Retinal pigment epithelial cell (primary cell): ENCODE measurements at places on chromosomes 13 and 19.

DNA sequence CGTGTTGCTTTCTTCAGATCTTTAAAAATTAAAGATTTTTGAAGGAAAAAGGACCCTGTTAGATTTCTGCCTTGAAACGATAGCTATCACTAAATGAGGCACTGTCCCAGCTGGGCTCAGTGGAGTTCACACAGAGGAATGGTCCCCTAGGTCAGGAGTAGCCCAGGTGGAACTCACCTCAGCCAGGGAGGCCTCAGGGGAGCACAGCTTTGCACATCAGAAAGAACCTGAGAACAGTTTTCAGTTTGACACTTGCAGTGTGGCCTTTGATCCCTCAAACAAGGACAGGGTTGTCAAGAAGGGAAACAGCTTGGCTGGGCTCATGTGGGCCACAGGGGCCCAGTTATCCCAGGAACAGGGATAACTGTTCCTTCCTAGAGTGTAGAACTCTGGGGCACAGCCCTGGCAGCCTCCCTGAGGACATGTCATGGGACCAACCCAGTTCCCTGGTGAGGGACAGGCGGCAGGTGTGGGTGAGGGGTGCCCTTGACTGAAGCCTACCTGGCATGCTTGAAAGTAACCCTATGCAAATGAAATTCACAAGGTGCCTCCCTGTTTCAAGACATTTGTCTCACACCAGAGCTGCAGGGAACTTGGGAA is 59.4 kb downstream of the CHST8 start:
- no peak for DNase-seq

GRCh38 chr13:21123956-21124355 is 52.4 kb downstream of the SKA3 start:
- no peak for DNase-seq

- DNase-seq: no peak
Observed at GRCh38 chr13:28610996-28611395, 47.9 kb upstream of the POMP start.

GRCh38 chr13:95226476-95226875 is 74.8 kb downstream of the ABCC4 start:
- DNase-seq: no peak

GRCh38 chr19:17406046-17406886 is 836 bp upstream of the BST2 start:
- DNase-seq: no peak

- no peak for DNase-seq
Observed at GRCh38 chr13:25943658-25944057, 108.2 kb downstream of the SHISA2 start.

- no peak for DNase-seq
Observed at GRCh38 chr13:38661010-38661675, 25.7 kb upstream of the FREM2 start.

GRCh38 chr19:3880471-3881271 is at the start of gene ATCAY:
Gene ATCAY (plus strand): TSS chr19:3880685. CDS start chr19:3885768, 5,083 bp downstream.
- DNase-seq: no peak

DNA sequence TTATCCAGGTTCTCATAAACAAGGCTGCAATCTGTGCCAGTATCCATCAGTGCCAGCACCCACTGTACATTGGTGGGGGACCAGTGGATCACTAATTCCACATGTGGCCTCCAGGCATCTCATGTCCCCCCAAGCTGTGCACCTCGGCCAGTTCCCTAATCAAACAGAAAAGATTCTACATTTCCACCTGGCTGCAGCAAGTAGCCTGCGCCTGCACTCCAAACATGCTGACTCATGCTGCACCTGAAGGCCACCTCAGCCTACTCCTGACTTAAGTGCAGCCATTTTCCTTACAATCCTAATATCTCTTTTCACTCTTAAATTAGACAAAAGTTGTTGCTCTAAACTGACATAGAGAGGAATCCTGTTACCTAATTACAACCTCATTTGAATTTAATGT is 729.4 kb upstream of the MIR17HG start:
- no peak for DNase-seq

DNA sequence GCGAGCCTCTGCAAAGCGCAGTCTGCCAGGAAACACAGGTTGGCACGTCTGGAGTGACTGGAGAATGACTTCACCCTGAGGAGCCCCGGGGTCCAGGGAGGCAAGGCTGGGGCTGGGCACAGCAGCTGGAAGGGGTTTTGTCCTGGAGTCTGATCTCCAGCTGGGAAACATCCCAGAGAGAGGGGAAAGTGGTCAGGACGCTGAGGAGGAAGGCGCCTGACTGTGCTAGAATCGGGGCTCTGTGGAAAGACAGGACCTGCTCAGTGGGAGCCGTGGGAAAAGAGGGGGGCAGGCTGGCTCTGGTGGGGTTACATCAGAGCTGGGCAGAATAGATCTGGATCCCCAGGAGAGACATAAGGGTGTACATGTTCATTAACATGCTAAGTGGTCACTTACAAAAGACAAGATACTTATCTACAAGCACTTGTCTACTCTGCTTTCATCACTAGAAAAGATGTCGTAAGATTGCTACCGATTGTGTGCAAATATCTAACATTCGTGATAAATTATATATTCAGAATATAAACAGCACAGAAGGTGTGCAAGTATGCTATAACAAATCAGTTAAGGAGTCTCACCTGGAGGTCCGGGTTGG is 106.6 kb downstream of the COL4A1 start:
- DNase-seq: no peak

GRCh38 chr19:1774989-1775772 is 21.9 kb downstream of the ONECUT3 start:
- no peak for DNase-seq

DNA sequence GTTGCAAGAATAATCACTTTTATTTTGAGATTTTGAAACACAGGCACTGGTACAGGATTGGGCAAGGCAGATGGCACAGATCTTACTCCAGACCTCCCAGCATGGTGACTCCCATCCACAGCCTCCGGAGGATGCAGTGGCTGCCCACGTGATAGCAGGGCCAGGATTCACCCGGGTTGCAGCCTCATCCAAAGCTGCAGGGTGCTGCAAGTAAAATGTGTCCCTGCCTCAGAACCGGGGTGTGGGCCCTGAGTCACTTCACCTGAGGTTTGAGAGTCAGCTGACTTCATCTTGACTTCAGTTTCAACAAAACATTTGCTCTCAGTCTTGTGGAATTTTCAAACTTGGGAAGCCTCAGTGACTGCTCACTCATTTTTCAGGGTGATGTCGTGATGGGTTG is 201.9 kb downstream of the FGF9 start:
- no peak for DNase-seq

DNA sequence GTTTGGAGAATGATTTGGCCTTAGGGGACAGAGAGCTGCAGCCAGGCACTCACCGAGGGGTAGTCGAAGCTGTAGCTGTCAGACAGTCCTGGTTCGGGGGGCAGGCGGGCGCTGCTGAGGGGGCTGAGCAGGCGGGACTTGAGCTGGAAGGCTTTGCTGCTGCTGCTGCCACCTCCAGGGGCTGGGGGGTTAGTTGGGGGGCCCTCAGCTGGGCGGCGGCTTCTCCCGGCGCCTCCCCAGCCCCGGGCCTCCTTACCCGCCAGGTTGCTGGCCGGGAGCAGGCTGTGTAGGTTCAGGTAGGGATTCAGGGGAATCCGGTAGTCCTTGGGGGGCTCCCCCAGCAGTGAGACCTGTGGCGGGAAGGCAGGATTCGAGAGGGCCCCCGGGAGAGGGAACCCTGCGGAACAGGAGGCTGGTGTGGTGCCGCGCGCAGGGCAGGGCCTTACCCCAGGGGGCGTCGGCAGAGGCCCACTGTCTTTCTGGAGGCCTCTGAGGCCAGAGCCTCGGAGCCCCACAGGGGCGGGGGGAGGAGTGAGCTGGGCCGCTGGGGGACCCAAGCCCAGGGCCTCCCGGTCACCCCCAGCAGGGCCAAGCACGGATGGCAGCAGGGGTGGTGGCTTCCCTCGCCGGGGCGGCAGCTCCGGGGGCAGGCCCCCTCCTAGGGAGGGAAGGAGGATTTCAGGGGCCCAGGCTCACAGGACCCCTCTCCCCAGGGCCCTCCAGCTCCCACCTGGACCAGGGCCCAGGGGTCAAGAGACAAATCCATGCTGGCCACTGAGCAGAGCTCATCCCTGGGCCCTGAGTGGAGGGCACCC is 5.0 kb upstream of the FDX2 start:
- DNase-seq: no peak

DNA sequence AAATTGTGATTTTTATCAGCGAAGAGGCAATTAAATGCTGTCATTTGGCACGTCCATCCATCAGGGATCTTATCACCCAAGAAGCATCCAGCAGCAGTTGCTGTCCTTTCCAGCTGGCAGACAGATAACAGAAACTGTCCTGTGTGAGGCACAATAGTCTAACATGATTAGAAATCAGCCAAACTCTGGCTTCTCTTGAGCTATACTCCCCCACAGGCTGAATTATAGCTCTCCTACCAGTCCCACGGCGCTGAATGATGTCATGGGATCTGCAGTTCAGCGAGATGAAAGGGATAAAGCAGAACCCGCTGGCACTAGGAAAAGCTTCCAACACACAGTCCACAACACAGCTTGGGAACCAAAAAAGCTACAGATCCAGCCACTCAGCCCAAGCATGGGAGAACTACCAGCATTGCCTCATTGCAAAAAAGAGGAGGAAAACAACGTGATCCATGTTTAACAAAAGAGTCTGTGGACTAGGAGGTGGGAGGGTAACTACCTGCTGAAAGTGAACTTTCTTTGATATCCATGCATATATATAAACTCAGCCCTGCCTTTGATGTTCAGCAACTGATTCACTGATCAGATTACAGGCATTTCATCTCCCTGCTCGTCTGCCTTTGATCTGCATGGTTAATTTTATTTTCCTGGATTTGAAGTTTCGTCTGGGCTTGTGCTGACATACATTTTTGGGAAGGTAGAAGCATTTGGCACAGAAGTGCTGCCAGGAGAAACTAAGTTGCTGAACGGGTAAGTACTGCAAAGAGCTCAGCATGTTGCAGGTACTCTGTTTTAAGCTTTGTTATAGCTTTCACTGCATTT is at the start of gene TNFRSF19:
Gene TNFRSF19 (plus strand): TSS at position 314 of the 822 bp plus-strand sequence. CDS start 19,772 bp downstream, outside the sequence.
- DNase-seq: peak; percentile 86

DNA sequence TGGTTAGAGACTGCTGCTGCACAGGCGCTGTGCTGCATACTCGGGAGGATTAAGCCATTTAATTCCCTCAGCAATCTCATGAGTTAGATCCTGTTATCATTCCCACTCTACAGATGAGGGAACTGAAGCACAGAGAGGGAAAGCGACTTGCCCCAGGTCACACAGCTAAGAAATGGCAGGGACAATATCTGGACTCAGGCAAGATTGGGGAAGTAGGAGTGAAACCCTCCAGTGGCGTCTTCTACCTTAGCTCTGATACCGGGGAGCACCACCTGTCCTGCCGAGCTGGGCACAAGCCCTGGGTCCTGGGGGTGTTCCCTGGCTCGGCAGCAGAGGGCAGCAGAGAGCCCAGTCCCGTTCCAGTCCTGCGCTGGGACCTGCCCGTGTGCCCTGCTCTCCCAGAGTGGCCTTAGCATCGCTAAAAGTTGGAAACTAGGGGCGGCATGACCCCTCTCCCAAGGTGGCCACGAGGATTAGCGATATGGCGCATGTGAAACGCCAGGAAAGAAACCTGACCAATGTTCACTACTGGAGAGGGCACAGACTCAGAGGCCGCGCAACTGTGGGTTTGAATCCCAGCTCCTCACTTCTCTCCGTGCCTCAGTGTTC is 20.5 kb downstream of the CYTH2 start:
- DNase-seq: no peak

DNA sequence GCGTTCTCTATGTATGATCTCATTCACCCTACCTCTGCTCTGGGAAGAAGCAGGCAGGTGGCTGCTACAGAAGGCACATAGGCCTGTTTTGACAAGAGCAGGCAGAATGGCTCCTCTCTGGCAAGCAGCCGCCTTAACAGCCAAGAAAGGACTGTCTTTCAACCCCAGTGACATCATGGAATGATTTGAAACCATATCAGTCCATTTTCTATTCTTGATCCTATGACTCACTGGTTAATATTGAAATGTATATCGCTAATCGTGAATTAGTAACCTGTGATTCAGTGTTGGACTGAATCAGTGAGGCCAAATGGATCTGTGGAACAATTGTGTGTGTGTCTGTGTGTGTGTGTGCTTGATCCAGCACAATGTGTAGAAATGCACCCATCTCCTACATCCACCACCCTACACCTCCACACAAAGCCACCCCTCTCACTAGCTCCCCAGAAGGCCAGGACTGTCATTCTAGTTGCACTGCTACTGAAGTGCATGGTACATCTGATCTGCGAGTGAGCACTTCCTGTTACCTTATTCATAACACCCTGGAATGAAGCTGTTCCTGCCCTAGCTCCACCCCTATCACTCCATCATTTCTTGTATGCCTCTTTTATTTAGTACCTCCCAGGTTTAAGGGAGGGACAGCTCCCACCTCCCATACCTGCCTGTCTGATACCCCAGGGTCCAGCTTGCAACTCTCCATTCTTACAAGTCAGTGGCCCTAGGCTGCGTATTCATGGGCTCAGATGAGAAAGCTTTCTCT is 460.0 kb downstream of the FOXO1 start:
- DNase-seq: peak; percentile 71

DNA sequence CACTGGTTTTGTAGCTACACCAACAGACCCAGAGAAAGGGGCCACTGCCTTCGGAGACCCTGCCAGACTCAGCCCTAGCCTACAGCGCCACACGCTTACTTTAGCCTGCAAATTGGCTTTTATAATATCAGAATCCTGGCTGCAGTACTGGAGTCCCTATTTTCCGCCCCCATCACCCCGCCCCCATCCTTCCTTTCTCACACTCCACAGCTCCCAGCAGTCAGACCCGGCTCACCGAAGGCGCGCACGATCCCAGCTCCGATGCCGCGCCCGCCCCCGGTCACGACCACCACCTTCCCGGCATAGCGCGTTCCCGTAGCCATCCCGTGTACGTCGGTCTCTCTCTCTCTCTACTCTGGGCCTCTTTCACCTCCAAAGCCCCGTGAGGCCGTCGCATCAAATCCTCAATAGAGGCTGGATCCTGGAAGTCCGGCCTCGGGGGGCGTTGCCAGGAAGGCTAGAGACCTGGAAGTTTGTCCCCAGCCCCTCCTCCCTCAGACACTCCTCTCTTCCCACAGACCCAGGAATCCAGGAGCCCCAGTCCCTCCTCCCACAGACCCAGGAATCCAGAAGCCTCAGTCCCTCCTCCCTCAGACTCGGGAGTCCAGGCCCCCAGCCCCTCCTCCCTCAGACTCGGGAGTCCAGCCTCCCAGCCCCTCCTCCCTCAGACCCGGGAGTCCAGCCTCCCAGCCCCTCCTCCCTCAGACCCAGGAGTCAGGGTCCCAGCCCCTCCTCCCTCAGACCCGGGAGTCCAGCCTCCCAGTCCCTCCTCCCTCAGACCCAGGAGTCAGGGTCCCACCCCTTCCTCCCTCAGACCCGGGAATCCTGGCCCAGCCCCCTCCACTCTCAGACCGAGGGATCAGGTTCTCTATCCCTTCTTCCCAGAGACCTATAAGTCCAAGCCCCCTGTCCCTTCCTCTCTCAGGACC is at the start of gene HSD17B14:
Gene HSD17B14 (minus strand): TSS at position 403 of the 929 bp plus-strand sequence. CDS start 80 bp downstream, at position 323.
- DNase-seq: no peak

DNA sequence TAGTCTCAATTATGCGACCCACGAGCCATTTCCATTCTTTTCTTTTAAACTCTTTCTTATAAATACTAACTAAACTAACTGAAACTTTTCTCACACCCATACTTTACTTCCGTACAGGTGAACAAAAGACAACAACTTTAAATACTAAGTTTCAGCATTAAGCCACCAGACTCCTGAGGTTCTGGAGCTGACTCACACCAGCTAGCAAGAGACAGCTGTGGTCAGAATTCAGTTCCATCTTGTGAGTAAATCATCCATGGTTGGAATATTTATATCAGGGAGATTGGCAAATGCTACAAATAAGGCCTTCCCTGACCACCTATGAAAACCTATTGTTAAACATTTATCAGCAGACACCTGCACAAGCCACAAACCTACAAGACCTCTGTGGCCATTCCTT is 897.0 kb downstream of the EFNB2 start:
- no peak for DNase-seq
